ENCODE measurements at places on chromosomes 2 and 18. TPM values are rescaled to one million over a fixed set of nuclear protein-coding genes. Genes with fewer than 3 reads are reported as not detected.

Gene SIGLEC15
- total RNA-seq = not detected

Gene GPR45
- not detected for total RNA-seq

Gene HES6
- 3.5 TPM for total RNA-seq

DNA sequence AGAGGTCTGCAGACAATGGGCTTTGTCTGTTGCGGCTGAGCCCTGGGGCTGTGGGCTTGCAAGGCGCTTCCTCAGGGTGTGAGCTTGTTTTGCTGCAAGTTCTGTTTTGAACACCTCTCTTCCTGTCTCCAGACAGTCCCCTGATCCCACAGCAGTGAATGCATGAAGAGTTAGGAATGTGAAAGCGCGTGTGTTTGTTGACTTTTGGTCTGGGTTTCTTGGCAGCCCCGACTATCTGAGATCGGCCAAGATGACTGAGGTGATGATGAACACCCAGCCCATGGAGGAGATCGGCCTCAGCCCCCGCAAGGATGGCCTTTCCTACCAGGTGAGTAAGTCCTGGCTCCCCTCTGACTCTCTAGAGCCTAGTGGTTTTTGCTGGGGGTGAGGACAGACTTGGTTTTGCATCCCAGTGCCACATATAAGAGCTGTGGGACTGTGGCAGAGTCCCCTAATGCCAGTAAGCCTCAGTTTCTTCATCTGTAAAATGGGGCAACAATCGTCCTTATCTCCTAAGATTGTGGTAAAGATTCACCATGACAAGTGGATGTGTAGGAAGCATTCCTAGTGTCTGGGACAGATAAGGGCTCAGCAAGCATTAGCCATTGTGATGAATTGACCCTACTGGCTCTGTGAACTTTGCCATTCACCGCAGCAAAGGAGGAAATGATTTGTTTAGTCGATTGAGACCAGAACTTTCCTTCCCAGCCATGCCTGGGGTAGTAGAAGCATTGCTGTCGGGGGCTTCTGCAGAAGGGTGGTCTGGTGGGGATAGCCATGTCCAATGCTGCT, 3.0 kb downstream of the LBH start:
- peak; percentile 56 for DNase-seq

GRCh38 chr2:171521361-171522051, 768 bp upstream of the CYBRD1 start:
- DNase-seq = no peak

Gene NGEF
- not detected for total RNA-seq

Gene GBX2
- not detected for total RNA-seq

Gene CFAP65
- total RNA-seq = not detected

DNA sequence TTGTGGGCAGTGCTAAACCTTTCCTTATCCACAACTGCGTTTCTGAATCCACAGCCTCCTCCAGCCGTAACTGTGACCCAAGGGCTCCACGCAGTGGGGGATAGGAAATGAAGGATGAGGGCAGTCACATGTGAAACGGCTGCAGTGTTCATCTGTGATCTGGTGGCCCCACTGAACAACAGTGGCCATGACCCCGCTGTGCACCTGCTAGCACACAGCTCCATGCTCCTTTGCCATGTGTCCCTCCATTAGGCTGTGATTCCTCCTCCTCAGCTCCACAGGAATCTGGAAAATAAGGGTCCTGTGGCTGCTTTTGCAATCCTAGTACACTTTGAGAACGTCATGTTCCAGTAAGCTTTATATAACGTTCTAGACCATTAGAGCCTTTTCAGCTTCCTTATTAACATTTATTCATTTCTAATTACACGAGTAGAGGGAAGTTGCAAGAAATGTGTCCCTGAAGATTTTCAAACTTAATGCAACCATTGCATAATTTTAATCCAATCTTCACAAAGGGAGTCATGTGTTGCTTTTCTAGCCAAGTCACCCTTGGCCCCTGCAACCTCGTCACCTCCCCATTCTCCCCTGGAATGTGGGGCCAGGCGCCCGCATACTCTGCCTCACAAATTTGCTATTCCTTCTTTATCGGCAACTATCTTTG, 7.1 kb upstream of the NAPG start:
- no peak for DNase-seq

Gene RTP5
- not detected for total RNA-seq

- no peak for DNase-seq
Observed at GRCh38 chr2:136141510-136142149, 23.7 kb upstream of the CXCR4 start.

DNA sequence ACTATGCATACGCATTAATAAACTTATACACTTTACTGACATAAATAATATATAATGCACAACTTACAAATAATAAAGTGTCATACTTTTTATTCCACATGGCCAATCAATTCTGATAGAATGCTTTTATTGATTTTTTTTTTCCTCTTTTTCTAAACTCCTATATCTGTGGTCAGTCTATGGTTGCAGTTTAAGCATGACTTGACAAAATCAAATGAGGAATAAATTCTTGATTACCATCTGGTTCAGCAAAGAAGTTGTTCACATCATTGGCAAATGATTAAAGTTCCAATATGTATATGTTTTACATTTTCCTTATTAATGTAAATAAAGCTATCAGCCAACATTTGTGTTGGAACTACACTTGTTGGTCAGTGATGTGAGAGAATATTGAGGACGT, 83.5 kb downstream of the EML6 start:
- DNase-seq = no peak

- no peak for DNase-seq
Observed at GRCh38 chr2:214796911-214797310, 12.6 kb downstream of the BARD1 start.

Gene CCDC142
- 8.0 TPM for total RNA-seq
